ENCODE measurements at places on chromosomes 12 and 14.

DNA sequence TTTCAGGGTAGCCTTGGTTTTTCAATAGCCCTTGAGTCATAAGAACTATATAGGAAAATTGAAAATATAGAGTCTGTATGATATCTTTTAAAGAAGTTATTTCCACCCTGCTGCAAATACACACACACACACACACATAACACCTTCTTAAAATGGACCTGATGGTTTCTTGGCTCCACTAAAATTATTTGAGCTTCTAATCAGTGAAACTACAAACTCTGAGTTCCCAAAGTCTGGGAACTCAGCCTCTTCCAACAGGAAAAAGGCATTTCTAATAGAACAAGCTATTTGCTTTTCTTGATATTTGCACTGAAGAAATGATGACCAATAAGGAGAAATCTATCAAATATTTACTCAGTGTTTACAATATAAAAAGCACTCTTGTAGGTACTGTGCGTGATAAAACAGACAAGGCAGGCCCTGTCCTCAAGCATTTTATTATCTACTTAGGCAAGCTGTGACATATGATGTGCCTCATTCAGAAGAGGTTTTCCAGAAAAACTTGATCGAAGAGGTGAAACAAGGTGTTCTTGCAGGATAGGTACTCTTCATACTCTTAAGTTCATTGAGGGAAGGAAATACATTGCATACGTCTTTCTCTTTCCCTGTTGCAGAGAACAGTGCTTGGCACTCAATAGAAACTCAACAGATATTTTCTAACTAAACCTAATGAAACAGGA is 88.6 kb downstream of the MGST1 start:
- DNase-seq, result no peak

DNA sequence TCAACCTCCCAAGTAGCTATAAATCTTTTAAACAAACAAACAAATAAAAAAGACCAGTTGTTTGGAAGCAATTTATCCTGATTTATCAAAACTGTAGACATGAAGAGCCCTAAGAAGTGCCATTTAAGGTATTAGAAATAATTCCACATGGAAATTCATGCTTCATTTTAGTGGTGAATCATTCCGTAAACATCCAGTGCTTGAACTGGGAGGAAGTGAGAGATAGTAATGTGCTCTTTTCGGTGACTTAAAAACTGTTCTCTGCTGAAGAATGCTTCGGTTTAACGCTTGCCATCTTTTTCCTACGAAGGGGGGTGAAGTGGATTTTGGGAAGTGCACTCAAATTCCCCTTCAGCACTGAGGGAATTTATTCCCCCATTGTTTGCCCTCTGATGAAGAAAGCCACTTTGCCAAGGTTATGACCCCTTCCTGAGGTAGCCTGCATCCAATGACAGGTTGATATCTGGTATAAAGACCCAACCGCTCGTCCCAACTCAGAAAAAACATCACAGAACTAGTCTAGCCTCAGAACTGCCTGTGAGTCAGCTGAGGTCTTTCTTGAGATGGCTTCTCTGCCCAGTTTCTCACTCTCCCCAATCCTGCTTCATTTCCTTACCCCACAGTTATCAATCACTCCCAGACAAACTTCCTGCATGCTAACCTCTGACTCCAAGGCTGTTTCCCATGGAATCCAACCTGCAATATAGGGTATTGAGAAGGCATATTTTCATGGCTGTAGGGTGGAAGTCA is 244.1 kb downstream of the AEBP2 start:
- no peak for DNase-seq

GRCh38 chr12:54182981-54183380 is 5.8 kb downstream of the SMUG1 start:
- no peak for DNase-seq

DNA sequence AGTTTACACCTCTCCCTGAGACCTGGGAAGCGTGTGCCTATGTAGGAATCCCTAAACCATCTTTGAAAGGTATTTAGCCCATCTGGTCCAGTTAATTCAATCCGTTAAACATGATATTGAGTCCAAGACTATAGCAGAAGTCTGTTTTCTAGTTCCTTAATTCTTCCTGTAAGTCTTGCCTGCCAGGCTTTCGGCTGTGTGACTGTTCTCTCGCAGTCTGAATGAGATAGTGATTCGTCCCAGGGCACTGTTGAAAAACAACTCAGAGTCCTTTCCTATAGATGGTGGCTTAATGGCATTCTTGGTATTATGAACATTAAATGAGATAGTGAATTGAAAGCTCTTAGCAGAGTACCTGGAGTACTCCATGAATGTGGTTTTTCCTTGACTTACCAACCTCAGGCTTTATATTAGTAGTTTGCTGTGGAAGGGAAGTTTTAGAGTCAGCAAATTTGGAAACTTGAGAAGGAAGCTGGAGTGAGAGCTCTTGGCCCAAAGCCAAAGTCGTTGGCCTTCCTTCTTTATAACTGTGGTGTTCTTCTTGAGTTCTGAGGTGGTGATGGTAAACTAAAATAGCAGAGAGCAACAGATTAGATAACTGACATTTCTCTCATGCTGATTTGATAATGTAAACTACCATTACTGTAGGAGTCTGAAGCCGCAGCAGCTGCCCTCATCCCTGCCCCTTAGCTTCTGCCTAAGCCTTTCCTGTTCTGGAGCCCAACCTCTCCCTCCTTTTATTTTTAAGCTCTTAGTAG is 76.5 kb downstream of the TGFB3 start:
- no peak for DNase-seq

- no peak for DNase-seq
These were observed 3.1 kb downstream of the PKP2 start for GRCh38 chr12:32893458-32893857.

- DNase-seq, result no peak
These were observed 34.1 kb upstream of the INF2 start for GRCh38 chr14:104655128-104655848.

GRCh38 chr12:40393026-40393425 is 168.2 kb downstream of the LRRK2 start:
- no peak for DNase-seq

GRCh38 chr12:117875744-117876435 is 92.9 kb downstream of the KSR2 start:
- no peak for DNase-seq

DNA sequence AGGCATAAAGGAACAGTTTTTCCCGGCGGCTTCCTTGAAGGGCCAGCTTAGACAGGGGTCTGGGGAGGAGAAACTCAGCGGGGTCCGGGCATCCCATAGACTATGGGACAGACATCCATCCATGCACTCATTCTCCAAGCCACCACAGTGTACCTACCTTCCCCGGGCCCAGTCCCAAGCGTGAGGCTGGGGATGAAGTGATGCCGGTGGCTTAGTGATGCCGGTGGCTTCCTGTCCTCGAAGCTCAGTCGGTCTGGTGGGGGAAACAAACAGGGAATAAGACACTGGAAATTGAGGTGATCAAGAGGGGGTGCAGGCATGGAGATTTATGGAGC is 421 bp downstream of the RTL1 start:
- no peak for DNase-seq

GRCh38 chr12:24561411-24561871 is 387.5 kb downstream of the BCAT1 start:
- DNase-seq, result no peak

DNA sequence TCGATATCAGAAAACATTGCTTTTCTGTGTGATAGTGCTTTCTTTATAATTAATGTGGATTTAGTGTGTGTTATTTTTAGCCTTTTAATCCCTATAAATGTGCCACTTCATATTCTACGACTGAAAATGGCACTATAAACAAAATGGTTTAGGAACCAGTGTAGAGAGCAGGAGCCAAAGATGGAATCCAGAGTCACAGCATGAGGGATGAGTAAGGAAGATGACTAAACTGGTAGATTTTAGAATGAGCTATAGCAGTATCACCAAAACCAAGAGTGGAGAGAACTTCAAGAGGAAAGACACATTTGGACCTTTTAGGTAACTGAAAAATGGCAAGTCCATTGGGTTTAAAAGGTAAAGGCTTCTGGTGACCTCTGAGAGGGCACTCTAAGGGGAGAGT is 887.2 kb downstream of the NRXN3 start:
- DNase-seq, result no peak

GRCh38 chr12:40103043-40103442 is 2.8 kb downstream of the SLC2A13 start:
- DNase-seq, result no peak

DNA sequence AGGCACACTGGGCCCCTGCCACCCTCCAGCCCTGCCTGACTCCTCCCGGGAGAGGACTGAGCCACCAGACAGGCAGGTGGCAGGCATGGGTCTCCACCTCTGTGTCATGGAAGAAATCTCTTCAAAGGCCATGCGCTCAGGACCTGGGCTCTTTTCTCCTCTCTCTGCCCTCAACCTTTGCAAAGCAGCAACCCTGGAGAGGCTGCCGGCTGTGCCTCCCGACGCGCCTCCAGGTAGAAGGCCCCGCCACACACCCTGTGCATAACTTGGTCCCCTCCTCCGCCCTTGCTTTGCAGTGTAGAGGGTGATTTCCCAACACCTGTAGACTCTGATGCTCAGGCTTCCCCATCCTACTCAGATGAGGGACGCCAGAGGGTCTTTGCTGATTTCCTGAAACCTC is 28.2 kb upstream of the TMEM179 start:
- no peak for DNase-seq

- DNase-seq, result no peak
These were observed 144.5 kb upstream of the FBXO33 start for GRCh38 chr14:39576736-39577135.

DNA sequence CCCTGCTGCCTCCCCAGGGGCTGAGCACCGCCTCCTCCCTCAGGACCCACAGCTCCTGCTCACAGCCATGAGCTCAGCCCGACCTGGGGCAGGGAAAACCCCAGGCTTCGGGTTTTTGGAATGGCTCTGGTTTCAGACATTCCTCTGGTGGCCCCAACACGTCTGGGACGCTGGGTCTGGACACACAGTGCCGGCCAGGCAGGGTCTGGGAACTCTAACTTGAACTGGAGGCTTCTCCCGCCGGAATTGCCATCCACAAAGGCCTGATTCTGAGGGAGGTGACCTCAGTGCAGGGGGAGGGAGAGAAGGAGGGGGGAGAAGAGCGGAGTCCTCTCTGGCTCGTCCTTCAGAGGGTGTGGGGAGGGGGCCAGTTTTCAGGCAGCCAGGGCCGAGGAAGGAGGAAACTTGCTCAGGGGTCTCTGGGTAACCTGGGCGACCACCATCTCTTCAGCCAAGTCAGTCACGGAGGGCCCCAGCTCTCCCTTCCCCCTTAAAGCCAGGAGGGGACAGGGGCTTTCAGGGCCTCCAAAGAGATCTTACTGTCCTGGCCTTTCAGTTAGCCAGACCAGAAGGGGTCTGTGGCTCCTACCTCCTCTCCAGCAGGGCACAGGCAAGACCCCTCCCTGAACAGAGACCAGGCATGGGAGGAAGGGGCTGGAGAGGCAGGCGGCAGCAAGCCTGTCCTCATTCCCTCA is 19.4 kb downstream of the NCKAP5L start:
- no peak for DNase-seq

GRCh38 chr14:26841920-26842741 is 244.3 kb upstream of the NOVA1 start:
- peak; percentile 88 for DNase-seq

DNA sequence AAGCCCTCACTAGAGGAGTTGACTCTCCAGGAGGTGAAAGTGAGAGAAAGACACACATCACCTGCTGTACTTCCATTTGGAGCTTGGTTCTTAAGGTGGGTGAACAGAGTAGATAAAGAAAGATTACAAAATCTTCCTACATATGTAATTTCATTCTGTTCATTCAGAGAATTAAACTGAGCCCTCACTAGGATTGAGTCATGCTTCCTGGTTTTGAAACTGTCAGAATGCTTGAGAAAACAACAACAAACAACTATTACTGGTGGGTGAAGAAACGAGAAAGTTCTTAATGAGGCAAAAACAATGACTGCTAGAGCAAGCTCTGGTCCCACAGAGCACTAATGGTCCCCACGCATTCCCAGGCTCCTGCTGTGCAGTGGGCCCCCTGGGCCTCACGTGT is 841.7 kb downstream of the VRK1 start:
- no peak for DNase-seq

GRCh38 chr14:95761436-95761835 is 47.5 kb upstream of the TCL1A start:
- DNase-seq, result no peak

GRCh38 chr12:55116152-55116551 is 10.1 kb upstream of the OR9K2 start:
- no peak for DNase-seq

DNA sequence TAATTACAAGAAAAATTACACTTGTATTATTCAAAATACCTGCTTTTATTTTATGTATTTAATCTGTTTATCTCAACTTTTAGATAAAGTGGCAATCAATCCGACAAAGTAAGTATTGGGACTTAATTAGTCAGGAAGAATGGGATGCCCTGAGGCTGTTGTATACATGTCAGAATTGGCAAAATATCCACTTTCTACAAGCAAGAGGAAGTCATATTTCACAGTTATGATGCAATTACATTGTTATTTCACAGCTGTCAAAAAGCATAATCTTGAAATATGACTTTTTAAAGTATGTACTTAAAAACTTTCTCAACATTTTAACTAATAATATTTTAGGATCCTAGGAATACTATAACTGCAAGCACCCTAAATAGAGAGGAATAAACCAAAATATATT is 357.1 kb upstream of the MGAT4C start:
- DNase-seq, result no peak

DNA sequence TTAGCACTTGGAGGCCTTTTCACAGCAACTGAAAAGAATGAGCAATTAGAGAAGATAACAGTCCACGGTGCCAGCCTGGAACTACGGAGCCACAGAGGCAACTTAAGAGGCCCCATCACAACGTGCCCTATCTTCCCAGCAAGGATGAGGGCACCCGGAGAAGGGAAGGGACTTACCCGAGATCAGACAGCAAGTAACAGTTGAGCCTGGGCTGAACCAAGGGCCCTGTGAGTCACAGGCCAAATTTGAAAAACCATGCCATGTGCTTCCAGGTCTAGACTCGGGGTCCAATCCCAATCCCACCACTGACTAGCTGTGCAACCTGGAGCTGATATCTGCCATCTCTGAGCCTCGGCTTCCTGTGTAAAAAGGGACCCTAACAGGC is 42.2 kb downstream of the PITPNM2 start:
- DNase-seq, result no peak

- DNase-seq, result no peak
These were observed 707.7 kb upstream of the NOVA1 start for GRCh38 chr14:27305441-27305945.

DNA sequence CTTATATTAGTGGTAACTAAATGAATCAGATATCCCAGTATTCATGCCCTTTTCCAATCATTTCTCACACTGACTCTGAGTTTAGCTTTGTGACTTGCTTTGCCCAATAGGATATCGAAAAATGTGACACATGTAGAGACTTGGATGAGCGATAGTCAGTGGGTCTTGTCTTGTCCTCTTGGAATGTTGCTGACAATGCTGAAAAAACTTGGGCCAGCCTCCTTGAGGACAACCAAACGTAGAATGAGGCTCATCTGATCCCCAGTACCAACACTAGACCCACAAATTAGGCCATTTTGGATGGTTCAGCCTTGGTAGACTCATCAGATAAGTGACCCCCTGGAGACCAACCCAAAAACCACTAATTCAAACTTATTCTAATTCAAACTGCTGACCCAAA is 351.0 kb downstream of the GRIN2B start:
- no peak for DNase-seq

GRCh38 chr14:100618318-100618693 is 31.1 kb upstream of the BEGAIN start:
- no peak for DNase-seq

GRCh38 chr12:75759842-75760572 is 248.6 kb upstream of the KRR1 start:
- peak; percentile 39 for DNase-seq
